ENCODE measurements at places on chromosomes 12 and 14. TPM values are rescaled to one million over a fixed set of nuclear protein-coding genes. Genes with fewer than 3 reads are reported as not detected.

RAB2B gene
- 19.1 TPM for total RNA-seq

KRT4 gene
- total RNA-seq, result not detected

IKZF4 gene
- total RNA-seq, result 5.4 TPM

FSCB gene
- not detected for total RNA-seq

WNT1 gene
- total RNA-seq, result not detected

SYNDIG1L gene
- not detected for total RNA-seq

LMNTD1 gene
- total RNA-seq, result not detected

KCNJ8 gene
- total RNA-seq, result 0.27 TPM

CLECL1 gene
- total RNA-seq, result 0.27 TPM

SEC23A gene
- total RNA-seq, result 48.2 TPM

CCDC196 gene
- total RNA-seq, result not detected

SPX gene
- total RNA-seq, result under 0.01 TPM

NFKBIA gene
- total RNA-seq, result 866 TPM

MGP gene
- total RNA-seq, result under 0.01 TPM

RAPGEF3 gene
- 15.6 TPM for total RNA-seq

PPP2R5E gene
- total RNA-seq, result 6.7 TPM

TMPRSS12 gene
- not detected for total RNA-seq

STYK1 gene
- total RNA-seq, result 1.6 TPM

ACSS3 gene
- total RNA-seq, result 0.54 TPM

DDX23 gene
- total RNA-seq, result 58.7 TPM

HNF1A gene
- total RNA-seq, result not detected

A2M gene
- total RNA-seq, result under 0.01 TPM

BCAT1 gene
- 52.2 TPM for total RNA-seq
